Hypothalamus (tissue), 51 donors: ENCODE measurements at places on chromosomes 5 and 9.

DNA sequence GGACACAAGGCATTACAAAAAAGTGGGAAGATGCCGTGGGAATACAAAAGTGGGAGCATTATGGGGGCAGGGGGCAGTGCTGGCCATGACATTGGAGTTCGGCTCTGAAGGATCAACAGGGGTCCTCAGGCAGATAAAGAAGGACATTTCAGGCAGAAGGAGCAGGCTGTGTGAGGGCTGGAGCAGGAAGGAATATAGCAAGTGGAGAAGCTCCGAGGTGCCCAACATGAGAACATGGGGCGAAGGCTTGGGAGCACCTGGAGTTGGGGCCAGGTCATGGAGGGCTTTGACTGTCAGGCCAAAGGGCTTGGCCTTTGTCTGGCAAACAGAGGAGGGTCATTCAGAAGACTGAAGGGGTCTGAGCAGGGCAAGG is 2.5 kb downstream of the B4GALT7 start:
- DNase-seq: no peak

DNA sequence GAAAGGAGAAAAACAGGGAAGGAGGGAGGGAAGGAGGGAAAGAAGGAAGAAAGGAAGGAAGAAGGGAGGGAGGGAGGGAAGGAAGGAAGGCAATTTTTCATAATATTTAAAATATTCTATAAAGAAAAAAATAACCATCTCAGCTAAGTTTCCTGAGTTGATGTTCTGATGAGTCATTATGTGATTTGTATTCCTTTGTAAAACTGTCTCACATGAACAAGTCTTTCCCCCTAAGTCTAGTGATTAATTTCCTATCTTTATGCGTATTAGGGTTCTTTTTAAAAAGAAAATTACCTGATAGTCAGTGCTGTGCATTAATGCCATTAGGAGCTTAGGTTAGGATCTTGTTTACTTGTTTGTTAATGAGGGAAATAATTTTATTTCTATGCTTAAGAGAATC is 94.1 kb downstream of the RASEF start:
- DNase-seq: no peak

DNA sequence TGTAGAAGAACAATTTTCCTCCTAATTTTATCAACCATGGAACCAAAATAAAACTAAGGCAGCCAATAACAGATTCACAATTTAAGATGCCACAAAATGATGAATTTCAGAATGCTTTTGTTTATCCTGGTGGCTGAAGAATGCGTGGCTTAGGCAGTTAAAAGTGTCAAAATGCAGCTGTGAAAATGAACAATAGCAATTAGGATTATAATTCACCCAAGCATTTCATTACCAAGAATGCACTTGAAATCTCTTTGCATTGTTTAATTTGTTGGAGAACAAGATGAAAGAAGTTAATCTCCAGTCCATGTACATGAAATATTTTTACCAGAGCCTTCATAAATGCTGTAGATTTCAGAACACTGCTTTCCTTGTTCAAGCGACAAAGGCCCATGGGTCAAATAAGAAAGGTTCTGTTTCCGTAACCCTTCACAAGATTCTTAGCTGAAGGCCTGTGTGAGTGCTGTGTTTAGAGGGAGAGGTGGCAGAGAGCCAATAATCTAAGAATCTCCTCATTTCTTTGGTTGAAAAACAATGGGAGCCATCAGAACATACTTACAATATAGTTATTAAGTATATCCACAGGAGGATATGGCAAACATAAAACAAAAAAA is 39.3 kb downstream of the CLINT1 start:
- no peak for DNase-seq

DNA sequence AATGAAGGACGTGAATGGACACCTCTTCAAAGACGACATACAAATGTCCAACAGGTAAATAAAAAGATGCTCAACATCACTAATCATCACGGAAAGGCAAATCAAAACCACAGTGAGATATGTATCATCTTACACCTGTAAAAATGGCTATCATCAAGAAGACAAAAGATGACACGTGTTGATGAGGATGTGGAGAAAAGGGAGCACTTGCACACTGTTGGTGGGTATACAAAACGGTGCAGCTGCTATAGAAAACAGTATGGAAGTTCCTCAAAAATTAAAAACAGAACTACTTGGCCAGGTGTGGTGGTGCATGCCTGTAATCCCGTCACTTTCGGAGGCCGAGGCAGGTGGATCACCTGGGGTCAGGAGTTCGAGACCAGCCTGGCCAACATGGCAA is 47.9 kb downstream of the STK10 start:
- DNase-seq: no peak

DNA sequence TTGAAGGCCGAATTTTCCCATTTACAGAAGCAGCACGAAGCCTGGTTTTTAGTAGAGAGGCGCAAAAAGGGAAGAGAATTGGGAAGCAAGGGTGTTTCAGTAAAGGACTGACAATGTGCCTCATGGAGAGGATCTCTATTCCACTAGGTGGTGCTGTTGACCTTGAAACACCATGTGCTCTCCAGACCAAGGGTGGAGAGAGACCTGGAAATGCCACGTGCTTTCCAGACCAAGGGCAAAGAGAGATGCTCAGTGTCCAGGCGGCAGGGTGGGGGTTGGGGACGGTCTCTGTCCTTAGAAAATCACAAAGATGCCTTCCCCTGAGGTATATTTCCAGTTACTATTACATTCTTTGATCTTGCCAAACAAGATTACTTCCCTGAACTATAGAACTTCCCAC is 425.3 kb downstream of the CSNK1G3 start:
- DNase-seq: no peak

- DNase-seq: no peak
Measured at GRCh38 chr9:15227491-15227890, 79.5 kb downstream of the TTC39B start.

- DNase-seq: no peak
Measured at GRCh38 chr5:54518818-54519508, 1.4 kb downstream of the SNX18 start.

DNA sequence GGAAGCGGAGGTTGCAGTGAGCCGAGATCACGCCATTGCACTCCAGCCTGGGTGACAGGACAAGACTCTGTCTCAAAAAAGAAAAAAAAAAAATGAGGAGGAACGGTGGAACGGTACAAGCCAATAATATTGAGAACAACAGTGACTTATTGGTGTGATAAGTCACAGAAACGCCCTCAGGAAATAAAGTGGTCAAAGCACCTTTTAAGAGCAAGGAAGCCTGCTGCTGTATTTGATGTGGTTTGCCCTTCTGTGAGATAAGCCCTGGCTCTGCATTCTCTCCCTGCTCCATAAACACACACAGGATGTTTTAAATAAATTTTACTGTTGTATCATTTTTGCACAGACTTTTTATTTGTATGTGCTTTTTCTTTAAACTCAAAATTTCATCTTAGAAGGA is 269.9 kb upstream of the MSX2 start:
- DNase-seq: no peak

DNA sequence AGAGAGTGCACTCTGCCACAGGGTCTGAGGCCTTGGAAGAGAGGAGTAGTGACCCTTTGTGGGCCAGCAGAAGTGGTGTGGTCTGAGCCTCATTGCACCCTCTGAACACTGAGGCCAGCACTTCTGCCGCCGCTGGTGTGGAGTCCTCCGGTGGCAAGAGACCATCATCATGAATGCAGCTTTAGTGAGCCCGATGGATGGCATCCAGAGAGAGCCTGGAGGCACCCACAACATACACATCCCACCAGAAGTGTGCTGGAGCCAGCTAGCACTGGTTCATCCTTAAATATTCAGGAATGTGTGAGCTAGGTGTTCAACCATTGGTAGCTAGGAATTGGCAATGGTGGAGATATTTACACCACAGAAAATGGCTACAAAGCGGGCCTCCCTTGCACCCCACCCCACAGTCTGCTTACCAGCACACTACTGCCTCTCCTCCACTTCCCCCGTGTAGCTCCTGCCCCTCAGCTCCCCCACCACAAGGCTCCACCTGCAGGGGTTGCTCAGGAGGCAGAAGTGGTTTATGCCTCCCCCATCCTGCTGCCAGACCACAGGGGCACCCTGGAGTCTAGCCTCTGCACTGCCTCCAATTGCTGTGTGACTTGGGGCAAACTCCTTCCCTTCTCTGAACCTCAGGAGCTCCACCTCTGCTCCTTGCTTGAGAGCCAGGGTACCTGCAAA is 16.4 kb downstream of the SLC6A7 start:
- no peak for DNase-seq

- DNase-seq: no peak
Measured at GRCh38 chr5:16727755-16728325, 111.0 kb upstream of the RETREG1 start.

DNA sequence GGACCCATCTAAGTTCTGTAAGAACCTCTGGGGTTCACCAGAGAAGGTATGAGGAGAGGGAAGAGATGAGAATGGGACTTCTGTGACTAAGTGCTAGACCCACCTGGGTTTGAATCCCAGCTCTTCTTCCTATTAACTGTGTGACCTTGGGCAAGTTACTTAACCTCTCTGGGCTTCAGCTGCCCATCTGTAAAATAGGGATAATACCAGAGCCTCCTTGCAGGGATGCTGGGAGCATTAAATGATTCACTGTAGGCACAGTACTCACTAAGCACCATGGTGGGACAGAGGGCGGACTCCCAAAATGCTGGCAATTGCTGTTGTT is 53.6 kb downstream of the WHRN start:
- no peak for DNase-seq

DNA sequence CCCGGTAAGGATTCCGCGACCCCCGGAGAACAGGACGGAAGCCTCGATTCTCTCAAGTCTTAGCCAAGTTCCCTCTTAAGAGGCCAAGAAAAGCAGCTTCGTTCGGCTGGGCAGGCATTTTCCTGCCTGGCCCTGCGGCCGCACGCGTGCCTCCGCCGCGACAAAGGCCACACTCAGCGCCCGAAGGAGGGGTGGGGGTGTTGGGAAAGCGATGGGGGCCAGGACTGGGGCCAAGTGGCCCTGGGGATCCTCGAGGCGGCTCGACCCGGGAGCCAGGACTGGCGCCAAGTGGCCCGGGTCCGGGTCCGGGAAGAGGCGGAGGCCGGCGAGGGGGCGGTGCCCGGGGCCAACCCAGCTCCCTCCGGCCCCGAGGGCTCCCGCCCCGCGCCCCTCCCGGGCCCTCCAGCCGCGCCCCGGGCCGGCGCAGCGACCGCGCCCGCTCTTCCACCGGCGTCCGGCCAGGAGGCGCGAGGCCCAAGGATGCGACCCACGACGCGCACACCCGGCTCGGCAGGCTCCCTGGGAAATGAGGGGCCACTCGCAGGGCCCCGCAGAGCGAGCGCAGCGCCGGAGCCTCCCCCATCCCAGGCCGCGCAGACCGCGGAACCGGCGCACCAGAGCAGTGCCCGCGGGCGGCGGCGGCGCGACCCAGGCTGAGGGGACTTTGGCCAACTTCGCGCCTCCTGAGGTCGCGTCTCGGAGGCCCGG is 756 bp downstream of the VAV2 start:
- peak; percentile 29 for DNase-seq

DNA sequence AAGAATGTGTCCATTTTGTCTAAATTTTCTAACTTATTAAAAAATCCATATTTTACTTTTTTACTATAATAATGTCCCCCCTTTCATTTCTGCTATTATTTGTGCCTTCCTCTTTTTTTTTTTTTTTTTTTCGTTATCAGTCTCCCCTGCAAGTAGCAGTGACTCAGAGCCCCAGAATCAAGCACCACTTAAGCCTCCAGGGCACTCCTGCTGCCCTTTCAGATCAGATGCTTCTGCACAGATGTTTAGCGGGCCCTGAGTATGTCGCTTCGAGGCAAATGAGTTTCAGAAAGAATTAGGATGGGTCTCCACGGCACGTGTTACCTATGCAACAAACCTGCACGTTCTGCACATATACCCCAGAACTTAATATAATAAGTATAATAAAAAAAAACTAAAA is 11.7 kb downstream of the MED7 start:
- no peak for DNase-seq

DNA sequence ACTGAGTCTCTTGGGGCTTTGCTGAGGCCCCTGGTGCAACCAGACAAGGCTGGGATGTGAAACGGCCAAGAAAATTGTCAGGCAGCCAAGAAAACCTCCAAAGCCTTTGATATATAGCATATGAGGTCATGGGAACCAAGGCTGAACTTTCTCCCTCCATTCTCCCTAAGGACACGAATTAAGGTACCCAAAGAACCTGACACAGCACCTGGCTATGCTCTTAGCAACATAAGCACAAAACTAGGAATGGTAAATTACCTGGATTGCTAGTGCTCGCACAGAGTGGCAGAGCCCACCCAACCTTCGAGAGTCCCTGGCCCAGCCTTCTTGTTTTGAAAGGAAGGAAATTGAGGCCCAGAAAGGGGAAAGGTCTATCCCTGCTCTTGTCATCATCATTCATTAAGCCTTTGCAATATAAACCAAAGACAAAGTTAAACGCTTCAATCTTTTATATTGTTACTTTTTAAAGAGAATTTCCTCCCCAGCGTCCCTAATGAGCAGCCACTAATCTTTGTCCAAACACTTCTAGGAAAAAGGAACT is 220.0 kb upstream of the NR4A3 start:
- DNase-seq: no peak

- no peak for DNase-seq
Measured at GRCh38 chr9:89340332-89340731, 22.0 kb downstream of the SECISBP2 start.

GRCh38 chr5:181134259-181134658 is 3.3 kb upstream of the OR2V1 start:
- DNase-seq: no peak

DNA sequence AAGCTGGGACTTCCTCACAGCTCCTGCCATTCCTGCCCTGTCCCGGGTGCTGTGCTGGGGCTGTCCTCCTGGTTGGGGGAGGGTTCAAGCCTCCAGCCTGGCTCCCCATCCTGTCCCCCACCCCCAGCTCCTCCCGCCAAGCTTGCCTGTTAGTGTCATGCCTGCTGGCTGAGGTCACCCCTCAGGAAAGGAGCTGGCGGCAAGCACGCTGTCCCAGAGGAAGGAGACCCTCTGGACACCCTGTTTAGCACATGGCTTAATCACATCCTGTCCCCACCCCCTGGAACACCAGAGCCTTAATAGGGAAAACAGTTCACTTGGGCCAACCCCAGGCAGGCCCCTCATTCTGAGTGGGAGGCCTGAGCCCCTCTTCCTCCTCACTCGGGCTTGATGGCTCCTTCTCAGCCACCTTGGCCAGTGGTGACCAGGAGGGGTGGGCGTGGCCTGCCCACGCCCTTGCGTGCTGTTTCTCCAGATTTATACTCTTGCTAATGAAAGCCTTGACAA is 9.2 kb upstream of the PHYHD1 start:
- DNase-seq: no peak

GRCh38 chr5:116576053-116576713 is 1.6 kb upstream of the SEMA6A start:
- DNase-seq: peak; percentile 65

DNA sequence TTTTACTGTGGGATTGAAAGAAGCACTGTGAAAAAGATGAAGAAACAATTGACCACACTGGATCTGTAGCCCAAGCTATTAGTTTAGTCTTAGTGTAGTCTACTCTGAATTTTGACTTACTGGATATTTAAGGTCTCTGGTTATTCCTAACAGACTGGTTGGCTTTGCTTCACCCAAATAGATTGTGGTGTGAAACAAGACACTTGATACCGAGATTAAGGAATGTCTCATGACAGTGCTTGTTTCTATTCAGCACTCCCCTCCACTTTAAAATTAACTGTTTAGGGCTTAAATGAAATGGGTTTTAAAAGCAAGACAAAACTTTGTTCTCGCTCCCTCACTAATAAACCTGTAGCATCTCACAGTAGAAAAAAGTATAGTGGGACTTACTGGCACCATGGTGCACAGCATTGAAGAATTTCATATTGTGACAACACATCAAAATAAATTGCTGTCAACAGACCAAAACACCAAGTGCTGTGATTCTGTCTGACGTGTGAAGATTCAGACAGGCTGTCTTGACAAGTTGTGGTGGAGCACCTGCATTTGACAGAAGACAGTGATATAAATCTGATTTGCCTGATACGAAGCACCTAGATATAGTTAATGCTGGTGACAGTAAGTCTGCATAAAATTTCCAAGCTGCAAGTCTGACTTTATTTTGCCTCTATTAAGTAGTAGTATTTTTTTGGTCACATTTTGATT is 73.1 kb downstream of the PBX3 start:
- no peak for DNase-seq
